CD4-positive, alpha-beta T cell treated with Interleukin-21 for 1 hour (primary cell): ENCODE measurements at places on chromosomes 3 and 15.

- no peak for DNase-seq
Measured at GRCh38 chr3:13204177-13204581, 130.9 kb upstream of the IQSEC1 start.

DNA sequence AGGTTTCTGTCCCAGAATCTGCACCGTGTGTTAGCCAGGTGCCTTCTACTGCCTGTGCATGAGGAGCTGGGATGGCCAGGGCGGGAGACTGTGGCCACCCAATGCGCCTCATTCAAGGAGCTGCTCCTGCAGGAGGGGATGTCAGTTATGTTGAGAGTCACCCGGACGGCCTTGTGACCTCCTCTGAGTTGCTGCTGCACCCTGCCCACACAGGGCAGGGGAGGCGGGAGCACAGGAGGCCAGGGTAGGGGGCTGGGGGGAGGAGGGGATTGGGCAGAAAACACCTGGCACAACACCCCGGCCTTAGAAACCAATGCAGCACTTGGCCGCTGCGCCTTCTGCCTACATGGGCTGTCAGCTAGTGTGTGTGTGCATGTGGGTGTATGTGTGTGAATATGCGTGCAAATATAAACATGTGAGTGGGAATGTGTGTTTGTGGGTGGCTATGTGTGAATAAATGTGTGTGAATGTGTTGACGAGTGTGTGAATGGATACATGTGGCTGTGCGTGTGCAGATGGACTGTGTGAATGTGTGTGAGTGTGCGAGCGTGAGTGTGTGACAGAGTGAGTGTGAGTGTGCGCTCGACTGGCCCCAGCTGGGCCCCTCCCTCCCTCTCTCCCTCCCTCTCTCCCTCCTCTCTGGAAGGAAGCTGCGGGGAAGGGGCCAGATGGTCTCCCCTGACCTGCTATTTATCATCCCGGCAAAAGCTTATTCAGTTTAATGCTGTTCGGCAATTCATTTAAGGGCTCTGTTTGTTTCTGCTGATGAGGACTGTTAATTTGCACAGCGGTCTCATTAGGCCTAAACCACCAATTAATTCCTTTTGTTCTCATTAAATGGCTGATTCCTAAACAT lies 106.9 kb downstream of the TLE3 start:
- DNase-seq = no peak

DNA sequence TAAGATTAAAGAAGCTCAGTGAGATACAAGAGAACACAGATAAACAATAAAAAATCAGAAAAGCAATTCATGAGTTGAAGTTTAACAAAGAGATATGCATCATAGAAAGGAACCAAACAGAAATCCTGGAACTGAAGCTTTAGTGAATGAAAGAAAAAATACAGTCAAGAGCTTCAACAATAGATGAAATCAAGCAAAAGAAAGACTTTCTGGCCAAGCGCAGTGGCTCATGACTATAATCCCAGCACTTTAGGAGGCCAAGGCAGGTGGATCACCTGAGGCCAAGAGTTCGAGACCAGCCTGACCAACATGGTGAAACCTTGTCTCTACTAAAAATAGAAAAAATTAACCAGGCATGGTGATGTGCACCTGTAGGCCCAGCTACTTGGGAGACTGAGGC lies 301.6 kb upstream of the MANF start:
- no peak for DNase-seq

GRCh38 chr3:47984075-47984728 lies 32.0 kb downstream of the MAP4 start:
- DNase-seq = no peak

- DNase-seq = no peak
Measured at GRCh38 chr3:146106986-146107385, 54.0 kb downstream of the PLOD2 start.

- DNase-seq = no peak
Measured at GRCh38 chr3:61934505-61934871, 373.1 kb downstream of the PTPRG start.

- no peak for DNase-seq
Measured at GRCh38 chr3:135805752-135806151, 159.8 kb upstream of the PPP2R3A start.

DNA sequence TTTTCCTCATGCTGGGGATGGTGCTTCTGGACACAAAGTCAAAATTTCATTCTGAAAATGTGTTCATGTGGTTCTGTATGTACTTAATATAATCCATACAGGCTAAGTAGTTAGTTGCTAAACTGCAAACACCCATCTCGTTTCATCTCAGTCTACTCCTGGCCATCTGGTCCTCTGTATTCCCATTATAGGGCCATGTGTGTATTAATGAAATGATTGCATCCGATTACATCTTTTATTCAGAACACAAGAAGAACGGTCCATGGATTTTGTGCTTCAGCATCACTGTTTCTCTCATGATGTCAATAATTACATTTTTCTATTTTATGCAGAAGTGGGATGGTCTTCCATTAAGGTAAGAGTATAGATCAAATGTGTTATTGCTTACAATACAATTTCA lies 6.1 kb upstream of the GJD2 start:
- DNase-seq = no peak

DNA sequence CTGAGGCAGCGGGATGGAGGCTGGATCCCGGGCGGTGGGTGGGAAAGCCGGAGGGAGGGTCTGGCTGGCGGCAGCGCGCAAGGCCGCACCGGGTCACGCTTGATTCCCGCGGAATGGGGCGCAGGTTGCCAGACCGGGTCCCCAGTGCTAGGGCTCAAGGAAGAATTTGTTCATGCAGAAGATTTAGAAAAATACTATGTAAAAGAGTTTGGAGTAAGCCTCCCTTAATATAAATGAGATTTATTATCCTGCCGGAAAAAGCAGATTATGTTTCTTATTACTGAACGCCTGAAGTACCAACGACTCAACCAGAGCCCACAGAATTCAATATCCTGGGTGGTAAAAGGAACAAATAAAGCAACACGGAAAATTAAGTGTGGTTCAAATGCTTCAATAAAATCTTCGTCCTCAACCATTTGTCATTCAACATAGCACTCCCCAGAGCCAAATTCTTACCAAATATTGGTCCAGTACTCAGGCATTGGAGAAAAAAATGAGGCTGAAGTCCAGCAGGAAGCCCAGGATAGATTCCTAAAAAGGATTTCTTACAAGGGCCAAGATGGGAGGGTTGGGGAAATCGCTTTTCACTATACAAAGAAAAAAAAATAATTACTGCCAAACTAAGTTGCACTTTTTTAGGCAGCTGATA lies 1.2 kb upstream of the ZBTB20 start:
- no peak for DNase-seq

DNA sequence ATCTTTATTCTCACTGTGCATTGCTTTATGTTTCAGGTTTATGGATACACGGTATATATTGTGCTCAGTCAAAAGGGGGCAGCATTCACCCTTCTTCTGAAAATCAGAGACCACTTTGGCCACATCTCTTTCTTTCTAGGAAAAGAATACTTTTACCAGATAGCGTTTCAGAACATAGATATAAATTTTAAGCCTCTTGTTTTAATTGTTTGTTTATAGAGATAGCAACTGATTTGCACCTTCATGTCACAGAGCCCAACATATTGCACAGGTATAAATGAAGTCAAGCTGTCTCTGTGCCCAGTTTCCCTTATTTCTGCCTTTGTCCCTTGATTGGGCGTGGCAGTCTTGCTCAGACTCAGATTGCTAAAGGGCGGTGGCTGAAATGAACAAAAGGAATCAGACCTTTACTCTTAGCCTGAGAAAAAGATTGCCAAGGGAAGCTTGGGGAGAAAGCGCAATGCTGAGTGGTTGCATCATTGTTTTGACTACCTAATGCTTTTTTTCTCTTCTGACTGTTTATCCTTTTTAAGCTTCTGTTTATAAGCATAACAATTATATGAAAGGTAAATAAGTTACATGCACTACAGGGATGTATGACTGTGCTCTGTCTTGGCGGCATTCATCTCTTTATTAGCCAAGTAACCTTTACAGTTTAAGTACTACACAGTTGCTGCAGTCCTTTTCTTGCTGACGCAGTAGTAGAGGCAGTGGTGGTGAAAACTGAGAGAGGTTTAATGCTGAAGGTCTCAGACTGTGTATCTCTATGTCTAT lies 70.8 kb upstream of the ZBTB20 start:
- DNase-seq = peak; percentile 29

DNA sequence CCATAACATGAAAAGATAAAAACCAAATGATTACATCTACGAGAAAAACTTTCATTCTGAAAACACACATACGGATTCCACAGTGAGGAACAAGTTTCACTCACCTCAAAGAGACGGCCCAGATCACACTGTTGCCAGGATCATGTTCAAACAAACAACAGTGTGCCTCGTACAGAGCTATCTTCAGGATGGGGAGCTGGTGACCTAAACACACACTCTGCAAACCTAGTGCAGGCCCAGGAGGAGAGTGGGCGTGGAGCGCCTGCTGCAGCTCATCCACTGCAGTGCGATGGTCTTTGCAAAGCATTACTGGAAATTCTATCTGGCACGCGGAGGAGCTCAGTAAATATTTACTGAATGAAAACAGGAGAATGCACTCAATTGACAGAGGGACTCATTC lies 38.5 kb downstream of the TAMM41 start:
- DNase-seq = no peak

DNA sequence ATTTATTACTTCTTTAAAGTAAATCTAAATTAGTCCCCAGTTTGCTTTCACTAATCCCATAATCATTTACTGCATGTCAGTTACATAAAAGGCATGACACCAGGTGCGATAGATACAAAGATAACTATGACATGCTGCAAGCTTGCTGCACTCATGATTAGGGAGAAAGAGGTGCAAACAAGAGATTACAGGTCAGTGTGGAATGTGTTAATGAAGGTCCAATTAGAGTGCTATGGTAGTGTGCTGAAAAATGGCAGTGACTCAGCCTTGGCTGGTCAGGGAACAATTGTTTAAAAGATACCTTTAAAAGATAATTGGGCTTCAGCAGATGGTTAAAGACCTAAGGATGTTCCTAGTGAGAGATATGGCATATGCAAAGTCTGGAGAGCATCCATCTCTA lies 352.6 kb upstream of the TGFBR2 start:
- DNase-seq = no peak

DNA sequence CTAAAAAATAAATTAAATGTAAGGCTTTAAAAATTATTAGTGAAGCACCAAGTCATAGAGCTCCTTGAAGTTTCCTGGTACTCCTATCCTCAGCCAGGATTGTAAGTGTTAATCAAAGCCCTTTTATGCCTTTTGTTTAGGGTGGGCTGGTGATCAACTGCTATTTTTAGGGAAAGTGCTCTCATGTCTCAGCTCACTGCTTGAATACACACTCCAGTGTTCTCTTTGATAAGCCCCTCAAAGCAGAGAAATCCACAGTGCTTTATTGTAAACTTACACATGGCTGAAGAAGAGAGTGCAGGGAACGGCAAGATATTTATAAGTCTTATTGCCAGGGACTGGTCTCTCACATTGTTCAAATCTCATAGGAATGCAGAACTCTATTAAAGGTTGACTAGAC lies 156.4 kb upstream of the AZI2 start:
- no peak for DNase-seq

DNA sequence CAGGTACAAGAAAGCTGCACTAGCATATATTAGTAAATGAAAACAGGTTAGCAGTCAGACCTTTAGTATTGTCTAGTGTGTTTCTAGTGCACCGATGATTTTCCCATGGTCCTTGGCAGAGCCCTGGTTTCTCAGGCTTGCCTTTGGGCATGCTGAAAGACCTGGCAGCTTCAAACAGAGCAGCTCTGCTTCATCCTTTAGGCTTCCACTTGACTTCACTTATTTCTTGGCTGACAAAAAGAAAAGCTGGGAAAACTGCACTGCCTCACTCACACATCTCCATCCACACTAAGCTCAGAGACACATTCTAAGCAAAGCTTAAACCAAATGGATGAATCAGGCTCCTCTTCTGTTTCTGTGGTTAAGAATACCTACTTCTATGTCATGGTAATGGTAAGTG lies 374.8 kb upstream of the PDZRN3 start:
- DNase-seq = no peak

DNA sequence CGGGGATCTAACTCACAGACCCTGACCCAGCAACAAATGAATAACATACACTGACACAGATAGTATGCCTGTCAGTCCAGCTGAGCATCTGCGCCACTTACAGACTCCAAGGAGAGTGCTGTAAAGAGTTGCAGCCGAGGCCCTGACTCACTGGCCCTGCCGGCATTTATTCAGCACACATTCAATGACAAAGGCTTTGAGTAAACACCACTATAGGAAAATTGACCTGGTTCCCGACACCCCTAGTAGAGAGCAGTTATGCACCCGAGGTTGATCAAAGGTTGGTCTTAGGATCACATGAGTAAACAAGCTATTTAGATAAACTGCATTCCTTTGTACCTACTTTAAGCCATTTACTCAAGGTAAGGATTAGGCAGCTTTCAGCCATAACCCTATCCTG lies 22.7 kb downstream of the LARS2 start:
- DNase-seq = no peak

- no peak for DNase-seq
Measured at GRCh38 chr3:138441742-138442141, 7.3 kb downstream of the ESYT3 start.

DNA sequence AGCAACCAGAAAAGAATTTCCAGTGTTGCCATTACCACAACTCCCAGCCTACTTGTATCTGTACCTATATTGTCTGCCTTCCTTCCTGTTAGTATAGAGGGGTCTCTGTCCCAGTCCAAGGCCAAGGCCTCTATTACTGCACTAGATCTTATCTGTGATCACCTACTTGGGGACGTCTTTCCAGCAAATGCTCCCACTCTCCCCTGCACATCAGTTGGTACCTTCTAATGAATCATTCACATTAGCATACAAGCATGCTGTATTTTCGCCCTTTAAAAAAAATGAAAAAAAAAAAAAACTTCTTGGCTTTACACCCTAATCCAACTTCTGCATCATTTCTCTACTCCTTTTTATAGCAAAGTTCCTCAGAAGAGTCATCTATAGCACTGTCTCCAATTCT lies 4.8 kb upstream of the AVEN start:
- no peak for DNase-seq

- no peak for DNase-seq
Measured at GRCh38 chr3:69290430-69290829, 95.5 kb downstream of the FRMD4B start.

DNA sequence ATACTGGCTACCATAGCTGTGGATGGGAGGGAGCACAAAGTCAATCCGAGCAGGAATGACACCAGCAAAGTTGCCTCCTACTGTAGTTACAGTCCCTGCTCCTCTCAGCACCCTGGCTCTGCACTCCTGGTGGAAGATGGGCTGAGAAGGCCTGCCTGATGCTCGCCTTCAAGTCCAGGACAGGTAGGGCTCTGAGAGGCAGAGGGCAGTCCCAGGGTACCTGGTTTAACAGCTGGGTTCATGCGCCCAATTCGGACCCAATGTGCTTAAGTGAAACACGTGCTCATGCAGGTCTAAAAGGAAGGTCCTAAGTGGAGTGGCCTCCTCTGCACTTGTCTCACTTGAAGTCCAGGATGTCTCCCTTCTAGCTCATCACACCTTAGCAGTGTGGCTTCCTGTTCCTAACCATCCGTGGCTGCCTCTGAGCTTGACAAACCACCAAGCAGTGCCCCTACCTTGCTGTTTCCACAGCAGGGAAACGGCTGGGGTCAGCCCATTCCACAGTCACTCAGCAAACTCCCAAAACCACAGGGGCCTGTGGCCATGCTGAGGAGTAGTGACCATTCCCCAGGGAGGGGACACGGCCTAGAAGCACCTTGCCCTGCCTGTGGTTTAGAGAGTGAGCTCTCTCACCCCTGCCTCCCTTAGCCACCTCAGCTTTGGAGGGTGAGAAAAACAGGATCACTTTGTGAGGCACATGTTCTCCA lies 3.9 kb upstream of the MUSTN1 start:
- peak; percentile 15 for DNase-seq

- DNase-seq = no peak
Measured at GRCh38 chr15:25058080-25058785, 103.4 kb downstream of the SNRPN start.
